Esophagus squamous epithelium (tissue), 5 donors: ENCODE measurements at places on chromosomes 2 and 18.

GRCh38 chr18:77107292-77107691 lies 25.3 kb downstream of the MBP start:
- DNase-seq: no peak

DNA sequence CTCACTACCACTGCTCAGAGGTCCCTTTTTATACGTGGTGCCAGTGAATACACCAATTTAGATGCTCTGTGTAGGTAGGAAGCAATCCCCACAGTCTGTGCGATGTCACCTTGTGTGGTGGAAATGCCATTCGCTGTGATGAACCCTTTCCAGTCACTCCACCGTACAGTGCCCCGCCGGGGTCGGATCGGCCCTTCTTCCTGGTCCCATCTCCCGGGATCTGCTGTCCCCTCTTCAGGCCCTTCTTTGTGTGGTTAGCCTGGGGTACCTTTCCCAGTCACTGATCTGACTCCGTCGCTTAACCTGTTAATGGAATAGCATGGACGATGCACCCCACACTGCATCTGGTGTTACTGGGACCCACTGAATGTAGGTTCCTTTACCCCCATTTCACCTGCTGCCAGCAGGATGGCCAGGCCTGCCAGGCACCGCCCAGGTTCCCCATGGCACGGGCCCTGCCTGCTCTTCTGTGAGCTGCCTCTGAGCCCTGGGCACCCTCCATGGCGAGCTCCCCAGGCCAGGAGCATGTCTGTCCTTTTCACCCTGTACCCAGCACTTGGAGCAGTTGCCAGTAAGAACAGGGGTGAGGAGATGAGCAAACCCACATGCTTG lies 18.0 kb downstream of the TWIST2 start:
- DNase-seq: no peak

- DNase-seq: no peak
Observed at GRCh38 chr2:62774555-62775366, 69.2 kb downstream of the EHBP1 start.

GRCh38 chr18:43620936-43621335 lies 343.6 kb upstream of the SYT4 start:
- DNase-seq: no peak

- DNase-seq: no peak
Observed at GRCh38 chr2:36824273-36824672, 127.8 kb downstream of the VIT start.

- no peak for DNase-seq
Observed at GRCh38 chr2:7692657-7693161, 775.5 kb downstream of the RNF144A start.
